ENCODE measurements at places on chromosomes 3 and 15.

- DNase-seq: peak; percentile 78
Measured at GRCh38 chr3:152183473-152183872, 85.3 kb upstream of the MBNL1 start.

DNA sequence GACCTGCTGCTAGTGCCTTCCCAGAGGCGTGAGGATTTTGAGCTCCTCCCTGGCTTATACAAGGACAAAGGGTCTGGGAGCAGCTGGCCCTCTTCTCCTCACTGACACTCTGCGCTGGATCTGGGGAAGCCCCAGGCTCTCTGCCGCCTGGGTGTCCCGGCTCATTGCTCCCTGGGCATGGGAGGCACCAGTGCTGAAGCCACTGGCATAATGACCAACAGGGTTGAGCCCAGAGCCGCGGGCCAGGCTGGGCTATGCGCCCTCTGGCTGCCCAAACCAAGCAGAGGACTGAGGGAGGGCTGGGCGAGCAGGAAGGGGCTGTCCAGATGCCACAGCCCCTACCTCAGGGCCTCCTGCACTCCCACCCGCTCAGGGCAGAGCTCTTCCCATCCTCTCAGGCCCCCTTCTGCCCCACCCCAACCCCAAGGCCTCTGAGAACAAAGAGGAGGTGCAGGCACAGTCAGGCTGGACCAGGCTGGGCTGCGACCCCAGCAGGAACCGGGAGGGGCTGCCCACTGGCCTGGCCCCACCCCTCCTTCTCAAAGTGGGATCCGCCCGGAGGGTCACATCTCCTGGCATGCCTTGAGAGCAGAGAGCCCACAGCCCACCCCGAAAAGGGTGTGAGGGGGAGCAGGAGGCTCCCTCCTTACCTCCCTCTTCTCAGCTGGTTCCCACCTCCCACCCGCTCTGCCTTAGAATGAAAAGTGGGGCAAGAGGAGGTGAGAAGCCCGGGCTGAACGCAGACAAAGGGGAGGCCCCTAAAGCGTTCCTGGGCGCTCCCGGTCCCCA is 1.6 kb downstream of the LINGO1 start:
- no peak for DNase-seq

GRCh38 chr3:30948426-30948825 is 54.0 kb upstream of the GADL1 start:
- DNase-seq: no peak

GRCh38 chr3:10766049-10766705 is 49.9 kb upstream of the SLC6A11 start:
- no peak for DNase-seq

DNA sequence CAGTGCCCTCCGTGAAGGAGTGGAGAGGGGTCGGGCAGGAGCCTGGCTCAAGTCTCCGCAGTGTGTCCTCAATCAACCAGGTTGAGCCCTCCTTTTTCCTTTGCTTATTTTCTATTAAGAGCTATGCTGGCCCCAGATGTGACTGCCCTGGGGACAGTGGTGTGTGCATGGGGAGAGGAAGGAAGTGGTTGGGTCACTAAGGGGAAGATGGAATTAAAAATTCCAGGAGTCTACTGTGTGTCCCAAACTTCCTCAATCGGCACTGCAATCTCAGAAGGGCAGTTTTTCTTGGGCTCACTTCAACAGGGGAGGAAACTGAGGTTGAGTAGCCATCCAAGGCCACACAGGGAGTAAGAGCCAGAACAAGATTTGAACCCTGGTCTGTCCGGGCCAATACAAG is 13.7 kb upstream of the GRIP2 start:
- no peak for DNase-seq

DNA sequence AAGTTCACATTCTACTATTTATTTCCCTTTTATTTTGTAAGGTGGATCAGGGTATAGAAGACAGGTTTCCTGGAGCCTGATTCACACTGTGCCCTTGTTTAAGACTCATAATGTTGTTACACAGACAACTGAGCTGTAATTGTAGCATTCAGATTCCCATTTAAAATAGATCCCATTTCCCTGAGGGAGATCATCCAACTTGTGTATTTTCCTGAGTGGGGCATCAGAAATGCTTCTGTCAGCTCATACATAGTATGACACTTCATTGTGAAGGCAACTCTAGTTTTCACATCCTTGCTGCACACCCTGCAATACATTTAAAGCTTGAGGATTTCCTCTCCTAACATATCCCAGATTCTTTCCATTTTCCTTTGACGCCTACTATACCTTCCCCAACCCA is 659.7 kb downstream of the GRM7 start:
- no peak for DNase-seq

GRCh38 chr15:58390118-58390517 is 41.7 kb upstream of the LIPC start:
- DNase-seq: no peak

DNA sequence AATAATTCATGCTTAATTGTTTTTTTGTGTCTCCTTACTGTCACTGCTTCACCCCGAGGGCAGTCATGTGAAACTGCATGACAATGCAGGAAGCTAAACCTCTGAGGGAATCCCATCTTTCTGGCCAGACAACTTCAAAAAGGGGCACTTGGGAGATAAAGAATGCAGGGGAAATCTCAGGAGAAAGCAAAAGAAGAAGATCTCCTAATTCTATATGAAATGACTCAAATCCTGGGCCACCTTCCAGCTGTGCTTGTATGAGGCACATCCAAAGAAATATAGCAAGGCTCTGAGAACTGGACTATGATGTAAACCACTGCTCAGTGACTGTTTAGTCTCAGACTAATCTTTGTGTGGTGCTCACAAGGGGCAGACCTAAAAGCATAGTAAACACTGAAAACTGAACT is 22.6 kb upstream of the UMPS start:
- no peak for DNase-seq

GRCh38 chr3:39095778-39096177 is 11.6 kb downstream of the GORASP1 start:
- no peak for DNase-seq

DNA sequence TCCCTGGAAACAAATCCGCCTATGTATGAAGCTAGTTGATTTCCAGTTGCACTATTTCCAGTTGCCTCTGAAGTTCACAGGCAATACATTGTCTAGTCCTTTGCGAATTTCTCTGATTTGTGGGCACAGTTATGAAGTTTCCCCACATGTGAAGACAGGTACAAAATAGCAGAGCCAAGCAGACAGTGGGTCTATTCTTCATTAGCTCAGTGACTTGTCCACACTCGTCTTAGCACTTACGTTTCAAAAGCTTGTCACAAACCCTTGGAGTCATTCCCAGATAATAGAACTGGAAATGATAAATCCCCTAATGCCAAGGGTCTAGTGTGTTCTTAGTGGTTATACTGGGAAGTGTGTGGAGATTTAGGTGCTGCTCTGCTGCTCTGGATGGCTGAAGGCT is 14.5 kb downstream of the SRPRB start:
- DNase-seq: no peak

- no peak for DNase-seq
Measured at GRCh38 chr3:19457449-19457848, 309.1 kb downstream of the KCNH8 start.

DNA sequence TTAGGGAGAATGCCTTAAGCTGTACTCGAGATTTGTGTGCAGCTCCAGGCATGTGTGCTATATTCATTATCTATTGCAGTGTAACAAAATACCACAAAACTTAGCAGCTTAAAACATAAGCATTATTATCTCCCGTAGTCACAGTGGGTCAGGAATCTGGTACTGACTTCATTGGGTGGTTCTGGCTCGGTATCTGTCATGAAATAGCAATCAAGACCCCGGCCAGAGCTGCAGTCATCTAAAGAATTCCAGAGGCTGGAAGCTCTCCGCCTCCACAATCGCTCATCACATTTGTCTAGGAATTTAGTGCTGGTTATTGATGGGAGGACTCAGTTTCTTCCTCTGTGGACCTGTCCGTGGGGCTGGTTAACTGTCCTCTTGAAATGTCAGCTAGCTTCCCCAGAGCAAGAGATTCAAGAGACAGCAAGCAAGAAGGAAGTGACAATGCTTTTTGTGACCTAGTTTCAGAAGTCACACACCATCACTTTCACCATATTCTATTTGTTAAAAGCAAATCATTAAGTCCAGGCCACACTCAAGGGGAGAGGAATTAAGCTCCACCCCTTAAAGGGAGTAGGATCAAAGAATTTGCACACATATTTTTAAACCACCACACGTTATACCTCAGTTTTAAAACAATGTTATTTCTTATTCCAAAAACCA is 76.1 kb downstream of the TOP2B start:
- no peak for DNase-seq

DNA sequence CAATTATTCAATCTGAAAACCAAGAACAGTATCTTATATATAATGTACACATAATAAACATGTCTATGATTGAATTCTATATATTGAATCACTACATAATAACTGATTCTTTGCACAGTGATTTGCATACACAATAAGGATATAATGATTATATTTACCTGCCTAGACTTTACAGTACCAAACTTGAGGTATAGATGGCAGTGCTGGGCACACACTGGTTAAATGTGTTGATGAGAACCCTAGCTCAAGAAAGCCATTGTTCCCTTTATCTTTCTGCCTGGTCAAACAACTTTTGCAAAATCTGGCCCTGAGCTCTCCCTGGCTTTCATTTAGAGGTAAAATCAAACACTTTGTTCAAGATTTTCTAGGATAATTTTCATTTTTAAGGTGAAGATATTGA is 697.7 kb downstream of the TUSC7 start:
- no peak for DNase-seq

GRCh38 chr3:101823525-101823924 is 25.8 kb upstream of the NFKBIZ start:
- DNase-seq: no peak

GRCh38 chr3:190862209-190863118 is at the start of gene GMNC:
Gene GMNC, minus strand, starts transcription at chr3:190862694. Its CDS starts 79 bp downstream, at chr3:190862615.
- peak; percentile 69 for DNase-seq

DNA sequence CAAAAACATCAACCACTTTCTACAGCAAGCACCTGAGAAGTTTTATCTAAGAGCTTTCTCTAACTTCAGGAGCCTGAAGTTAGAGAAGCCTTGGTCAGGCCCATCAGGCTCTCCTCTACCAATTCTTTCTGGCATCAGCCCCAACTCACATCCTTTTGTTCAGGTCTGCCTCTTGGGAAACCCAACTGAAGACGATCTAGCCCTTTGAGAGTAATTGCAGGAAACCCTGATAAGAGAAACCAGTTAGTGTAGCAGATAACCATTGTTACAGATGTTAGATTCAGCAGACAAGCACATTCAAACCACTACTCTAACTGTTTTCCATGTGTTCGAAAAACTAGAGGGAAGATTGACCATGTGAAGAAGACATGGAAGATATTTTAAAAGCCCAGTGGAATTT is 27.0 kb upstream of the DYNC1LI1 start:
- no peak for DNase-seq

GRCh38 chr3:150843241-150843640 is 62.0 kb downstream of the MINDY4B start:
- DNase-seq: no peak

DNA sequence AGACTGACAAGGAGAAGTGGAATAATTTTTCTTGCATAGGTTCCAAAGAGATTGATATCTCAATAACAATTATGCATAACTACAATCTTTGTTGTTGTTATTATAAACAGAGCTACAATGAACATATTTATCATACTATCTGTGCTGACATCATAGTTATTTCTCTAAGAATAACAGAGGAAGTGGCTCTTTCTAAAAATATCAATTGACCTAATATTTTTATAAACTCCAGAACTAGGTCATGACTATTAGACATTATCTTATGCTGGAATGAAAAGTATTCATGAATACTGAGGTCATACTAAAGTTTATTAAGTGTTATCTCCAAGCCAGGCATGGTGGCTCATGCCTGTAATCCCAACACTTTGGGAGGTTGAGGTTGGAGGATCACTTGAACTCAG is 114.1 kb downstream of the DCLK3 start:
- DNase-seq: no peak

- peak; percentile 79 for DNase-seq
Measured at GRCh38 chr3:72665701-72666446, 182.4 kb downstream of the SHQ1 start.

- no peak for DNase-seq
Measured at GRCh38 chr3:194526164-194526563, 39.4 kb upstream of the ATP13A3 start.

DNA sequence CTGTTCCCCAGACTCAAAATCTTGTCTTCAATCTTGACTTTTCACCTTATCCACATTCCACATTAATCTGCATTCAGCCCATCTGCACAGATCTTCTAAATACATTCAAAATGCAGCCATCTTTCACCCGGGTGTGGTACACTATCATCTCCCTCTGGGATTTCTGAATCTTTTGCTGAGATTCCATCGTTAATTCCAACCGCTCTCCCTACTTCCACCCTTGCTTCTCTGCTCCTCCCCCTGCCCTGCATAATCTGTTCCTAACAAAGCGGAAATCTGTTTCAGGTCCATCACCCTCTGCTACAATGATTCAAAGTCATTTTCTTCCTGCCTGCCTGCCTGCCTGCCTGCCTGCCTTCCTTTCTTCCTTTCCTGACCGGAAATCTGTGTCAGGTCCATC is 7.9 kb upstream of the GOLGA8B start:
- no peak for DNase-seq

DNA sequence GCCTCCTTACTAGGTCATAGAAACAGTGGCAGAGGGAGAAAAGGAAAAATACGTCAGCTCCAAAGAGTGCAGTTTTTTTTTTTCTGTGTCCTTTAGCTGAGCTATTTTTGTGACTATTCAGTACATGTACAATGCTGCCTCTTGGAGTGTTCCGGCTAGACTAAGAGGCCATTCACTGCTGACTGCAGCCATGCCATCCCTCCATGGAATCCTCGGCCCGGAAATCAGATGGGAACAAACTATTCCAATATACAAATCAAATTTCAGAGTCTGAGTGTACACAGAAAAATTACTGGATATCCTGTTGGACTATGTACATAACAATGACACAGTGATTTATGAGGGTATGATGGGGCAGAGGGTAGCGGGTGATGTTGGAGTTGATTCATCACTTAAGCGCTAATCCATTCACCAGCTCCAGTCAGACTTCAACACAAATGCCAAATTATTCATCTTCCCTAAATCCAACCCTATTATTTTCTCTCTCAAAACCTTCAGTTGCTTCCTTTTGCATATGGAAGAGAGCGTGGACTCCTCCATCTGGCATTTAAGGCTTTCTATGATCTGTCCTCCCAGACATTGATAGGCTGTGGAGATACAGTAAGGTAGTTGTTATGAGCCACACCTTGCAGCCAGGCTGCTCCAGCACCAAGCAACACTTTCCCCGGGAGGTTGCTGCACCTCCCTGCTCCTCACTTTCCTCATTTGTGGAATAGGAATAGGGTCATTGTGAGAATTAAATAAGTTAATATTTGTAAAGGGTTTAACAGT is 109.1 kb downstream of the LPP start:
- DNase-seq: no peak

DNA sequence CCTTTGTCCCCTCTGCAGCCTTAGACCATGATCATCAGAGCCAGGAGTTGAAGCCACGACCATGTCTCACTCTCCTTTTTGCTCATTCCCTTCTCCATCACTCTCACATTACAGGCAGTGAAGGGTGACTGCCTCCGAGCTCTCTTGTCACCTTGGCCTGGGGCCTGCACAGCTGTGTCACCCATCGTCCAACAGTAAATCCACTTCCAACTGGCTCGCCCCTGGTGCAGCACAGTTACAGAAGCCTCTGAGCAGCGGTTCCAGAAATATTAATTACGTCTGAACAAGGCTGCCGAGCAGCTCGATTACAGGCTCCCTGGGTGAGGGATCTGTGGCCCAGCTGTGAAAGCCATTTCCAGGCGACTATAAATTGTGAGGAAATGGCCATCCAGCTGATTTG is 528.2 kb downstream of the NR2F2 start:
- DNase-seq: no peak

- DNase-seq: no peak
Measured at GRCh38 chr3:128584412-128585020, 66.1 kb downstream of the RPN1 start.

GRCh38 chr15:63294359-63294758 is 17.0 kb downstream of the APH1B start:
- no peak for DNase-seq

- no peak for DNase-seq
Measured at GRCh38 chr3:170806676-170807075, 63.3 kb downstream of the RPL22L1 start.
